ENCODE measurements at places on chromosomes 7 and 10. TPM values are rescaled to one million over a fixed set of nuclear protein-coding genes. Genes with fewer than 3 reads are reported as not detected.

Gene VWDE
- total RNA-seq, result not detected

Gene TMEM196
- not detected for total RNA-seq

Gene ITPRIP
- total RNA-seq, result 53.9 TPM

Gene PKD1L1
- total RNA-seq, result 0.11 TPM

Gene NPVF
- total RNA-seq, result not detected

Gene GRK5
- total RNA-seq, result 31.2 TPM

Gene GIMAP7
- 139 TPM for total RNA-seq

Gene IGF2BP3
- 2.1 TPM for total RNA-seq

Gene NUB1
- 33.7 TPM for total RNA-seq
